ENCODE measurements at places on chromosomes 5 and 9. TPM values are rescaled to one million over a fixed set of nuclear protein-coding genes. Genes with fewer than 3 reads are reported as not detected.

DNA sequence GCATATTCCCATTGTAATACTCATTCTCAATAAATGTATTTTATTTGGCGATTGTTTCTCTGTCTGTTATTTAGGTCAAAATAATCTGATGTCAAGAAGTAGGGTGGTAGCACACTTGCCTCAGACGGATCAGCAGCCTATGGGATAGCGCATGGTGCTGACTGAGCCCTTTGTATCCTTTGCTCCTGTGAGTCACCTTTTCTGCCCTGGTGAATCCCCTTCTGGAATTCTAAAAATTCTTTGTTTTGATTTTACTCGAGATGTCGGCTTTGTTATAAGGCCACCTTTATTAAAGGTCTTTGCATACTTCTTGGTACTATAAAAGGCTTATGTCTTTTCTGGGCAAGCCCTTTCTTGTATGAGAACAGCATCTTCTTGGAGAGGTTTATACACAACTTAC lies 1187.8 kb downstream of the CDH9 start:
- H3K27me3 ChIP-seq: no peaks in the 10 kb centered on the region
- H3K36me3 ChIP-seq: no peaks in the 10 kb centered on the region
- H3K27ac ChIP-seq: no peak overlapping the region
- no peaks in the 10 kb centered on the region for H3K4me1 ChIP-seq
- DNase-seq: no peak

DNA sequence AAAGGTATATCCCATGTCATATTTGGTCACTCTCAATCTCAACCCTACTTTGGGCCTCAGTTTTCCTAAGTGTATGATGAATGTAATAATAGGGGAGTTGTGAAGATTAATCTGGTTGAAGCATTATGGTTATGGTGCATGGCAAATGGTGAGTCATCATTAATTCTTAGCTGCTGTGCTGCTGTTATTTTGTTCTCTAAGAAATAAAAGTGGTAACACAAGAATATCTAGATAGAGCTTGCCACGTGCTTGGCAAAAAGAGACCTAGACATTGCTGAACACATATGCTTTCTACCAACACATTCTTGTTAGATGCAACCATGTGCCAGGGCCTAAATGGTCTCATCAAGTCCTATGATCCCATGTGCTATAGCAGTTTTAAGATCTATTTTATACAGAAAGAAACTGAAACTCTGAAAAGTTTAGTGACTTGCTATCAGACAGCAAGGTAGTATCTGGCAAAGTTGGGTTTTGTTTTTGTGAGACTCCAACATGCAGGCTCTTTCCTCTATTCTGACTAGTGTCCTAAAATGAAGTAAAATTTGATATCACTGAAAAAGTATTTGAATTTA lies 699.9 kb upstream of the MEF2C start:
- no peak for DNase-seq
- H3K36me3 ChIP-seq: no peaks in the 10 kb centered on the region
- no peaks in the 10 kb centered on the region for H3K27me3 ChIP-seq
- no peaks in the 10 kb centered on the region for H3K4me1 ChIP-seq
- no peak overlapping the region for H3K27ac ChIP-seq
- H3K4me3 ChIP-seq: no peak overlapping the region

GRCh38 chr9:129174724-129175514 lies 3.1 kb downstream of the IER5L start:
- peaks cover 8% of the 10 kb centered on the region for H3K4me1 ChIP-seq
- H3K27me3 ChIP-seq: no peaks in the 10 kb centered on the region
- peak overlapping the region; percentile 98 for H3K27ac ChIP-seq
- no peaks in the 10 kb centered on the region for H3K36me3 ChIP-seq
- peak overlapping the region; percentile 98 for H3K4me3 ChIP-seq

- DNase-seq: no peak
- H3K27ac ChIP-seq: no peak overlapping the region
- H3K4me1 ChIP-seq: no peaks in the 10 kb centered on the region
- H3K4me3 ChIP-seq: no peak overlapping the region
- H3K27me3 ChIP-seq: no peaks in the 10 kb centered on the region
Observed at GRCh38 chr5:91352831-91353695, 30.1 kb downstream of the ARRDC3 start.

GRCh38 chr5:107195890-107196395 lies 474.8 kb downstream of the EFNA5 start:
- DNase-seq: no peak
- H3K36me3 ChIP-seq: no peaks in the 10 kb centered on the region
- no peaks in the 10 kb centered on the region for H3K27me3 ChIP-seq
- no peak overlapping the region for H3K27ac ChIP-seq

DNA sequence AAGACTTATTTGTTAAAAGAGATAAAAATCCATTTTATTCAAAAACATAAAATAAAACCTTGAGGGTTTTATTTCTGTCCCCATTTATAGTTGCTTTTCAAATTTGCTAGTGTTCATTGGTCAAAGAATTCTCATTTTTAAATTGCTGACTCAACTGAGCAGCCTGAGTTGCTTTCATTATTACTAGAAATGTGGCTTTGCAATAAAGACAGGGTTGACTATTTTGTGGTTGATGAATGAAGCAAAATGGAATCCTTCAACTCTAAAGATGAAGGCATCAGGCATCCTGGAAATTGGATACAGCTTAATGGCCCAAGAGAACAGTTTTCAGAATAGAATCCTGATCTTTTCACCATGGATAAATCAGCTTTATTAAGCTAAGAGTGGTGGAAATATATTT lies 23.9 kb upstream of the PPP3R2 start:
- H3K27me3 ChIP-seq: no peaks in the 10 kb centered on the region
- no peak overlapping the region for H3K4me3 ChIP-seq
- H3K27ac ChIP-seq: no peak overlapping the region
- no peaks in the 10 kb centered on the region for H3K36me3 ChIP-seq
- DNase-seq: no peak
- H3K4me1 ChIP-seq: no peaks in the 10 kb centered on the region

SLC25A46 gene
- total RNA-seq: 97.9 TPM

INSL6 gene
- not detected for total RNA-seq

SPATA6L gene
- 5.0 TPM for total RNA-seq

SLC34A1 gene
- total RNA-seq: not detected

BAAT gene
- not detected for total RNA-seq
